ENCODE measurements at places on chromosomes 5 and 9.
A peak's percentile ranks its signal among the peaks of the same experiment; 100 is the strongest.

GRCh38 chr9:3528451-3528850 lies 2.6 kb upstream of the RFX3 start:
- no peak for DNase-seq

DNA sequence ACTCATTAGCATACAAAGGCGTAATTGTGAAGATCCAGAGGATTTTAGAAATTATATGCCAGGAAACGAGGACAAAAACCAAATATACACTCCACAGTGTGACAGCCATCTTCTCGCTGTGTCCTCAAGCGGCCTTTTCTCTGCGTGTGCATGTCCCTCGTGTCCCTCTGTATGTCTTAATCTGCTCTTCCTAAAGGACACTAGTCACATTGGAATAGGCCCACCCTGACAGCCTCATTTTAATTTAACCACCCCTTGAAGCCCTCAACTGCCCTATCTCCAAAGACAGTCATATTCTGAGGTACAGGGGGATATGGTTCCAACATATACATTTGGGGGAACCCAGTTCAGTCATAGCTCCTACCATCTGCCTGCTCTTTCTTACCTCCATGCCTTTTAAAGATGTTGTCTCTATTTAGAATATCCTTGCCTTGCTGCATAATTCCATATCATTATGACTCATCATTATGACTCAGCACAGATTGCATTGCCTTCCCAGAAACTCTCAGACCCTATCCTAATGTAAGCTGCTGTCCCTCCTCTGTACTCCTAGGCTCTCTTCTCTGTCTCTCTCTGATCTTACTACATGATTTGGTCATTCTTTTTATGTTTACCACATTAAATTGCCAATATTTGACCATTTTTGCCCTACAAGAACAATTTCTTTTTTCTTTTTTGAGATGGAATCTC lies 210.9 kb downstream of the AOPEP start:
- peak; percentile 94 for DNase-seq

DNA sequence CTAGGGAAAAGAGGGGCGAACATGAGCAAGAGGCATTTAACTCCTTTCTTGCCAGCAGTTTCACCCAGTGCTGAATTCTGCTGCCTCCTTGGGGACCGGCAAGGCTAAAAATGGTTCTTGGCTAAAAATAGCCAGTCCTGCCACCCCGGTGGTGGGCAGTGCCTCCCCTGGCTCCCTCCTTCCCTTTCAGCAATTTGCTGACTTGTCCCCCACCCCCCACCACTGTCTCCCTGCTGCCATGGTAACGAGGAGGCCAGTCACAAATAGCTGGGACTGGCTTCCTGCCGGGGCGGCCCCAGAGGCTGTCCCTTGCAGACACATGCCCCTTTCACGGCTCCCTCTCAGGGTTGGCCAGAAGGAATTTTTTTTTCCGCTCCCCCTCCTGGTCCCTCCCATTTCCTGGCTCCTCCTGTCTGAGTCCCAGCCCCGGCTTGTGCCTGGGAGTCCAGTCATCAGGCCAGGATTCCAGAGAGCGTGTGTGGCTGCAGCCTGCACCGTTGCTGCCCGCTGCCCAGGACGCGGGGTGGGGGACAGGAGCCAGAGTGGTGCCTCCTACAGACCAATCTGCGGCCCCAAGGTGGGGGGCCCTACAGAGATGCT lies 130.3 kb downstream of the RGS3 start:
- DNase-seq = peak; percentile 99

GRCh38 chr9:126299706-126300276 lies 26.8 kb upstream of the MVB12B start:
- DNase-seq = no peak

- DNase-seq = no peak
Measured at GRCh38 chr5:134088291-134088690, 26.2 kb upstream of the TCF7 start.

DNA sequence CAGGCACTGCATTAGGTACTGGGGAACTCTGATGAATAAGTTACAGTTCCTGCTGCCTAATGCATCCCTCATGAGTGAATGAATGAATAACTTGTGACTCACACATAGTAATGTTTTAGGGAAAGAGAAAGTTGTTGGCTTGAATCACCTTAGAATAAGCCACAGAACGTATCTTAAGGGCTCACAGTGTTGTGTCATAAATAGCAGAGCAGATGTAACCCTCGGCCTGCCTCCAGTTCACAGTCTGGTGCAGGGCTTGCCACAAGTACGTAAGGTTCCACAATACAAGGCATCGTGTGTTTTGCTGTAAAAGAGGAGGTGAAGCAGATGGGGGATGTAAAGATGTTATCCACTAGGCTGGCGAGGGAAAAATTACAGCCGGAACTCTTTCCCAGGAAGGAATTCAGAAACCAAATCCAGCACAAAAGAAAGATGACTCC lies 218.7 kb downstream of the TRPM3 start:
- DNase-seq = peak; percentile 98

GRCh38 chr9:77455312-77455927 lies 192.7 kb downstream of the GNA14 start:
- DNase-seq = no peak
